ENCODE measurements at places on chromosomes 2 and 18.

DNA sequence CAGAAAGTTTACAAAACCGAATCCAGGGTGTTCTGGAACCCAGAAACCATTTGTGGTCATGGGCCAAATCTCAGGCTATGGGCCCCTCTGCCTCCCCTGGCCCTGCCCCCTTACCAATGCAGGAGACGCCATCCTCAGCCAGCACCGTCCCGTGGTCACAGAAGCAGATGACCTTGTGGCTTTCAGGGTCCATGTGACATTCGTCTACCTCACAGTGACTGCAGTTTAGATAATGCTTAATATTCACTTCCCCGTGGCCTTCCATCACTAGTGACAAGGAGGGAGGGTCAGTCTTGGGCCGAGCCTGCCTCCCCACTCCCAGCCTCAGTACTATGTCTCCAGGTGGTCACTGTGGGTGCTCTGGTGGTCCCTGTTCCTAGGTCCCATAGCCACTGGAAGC lies 111.6 kb downstream of the CLIP4 start:
- no peak for DNase-seq

DNA sequence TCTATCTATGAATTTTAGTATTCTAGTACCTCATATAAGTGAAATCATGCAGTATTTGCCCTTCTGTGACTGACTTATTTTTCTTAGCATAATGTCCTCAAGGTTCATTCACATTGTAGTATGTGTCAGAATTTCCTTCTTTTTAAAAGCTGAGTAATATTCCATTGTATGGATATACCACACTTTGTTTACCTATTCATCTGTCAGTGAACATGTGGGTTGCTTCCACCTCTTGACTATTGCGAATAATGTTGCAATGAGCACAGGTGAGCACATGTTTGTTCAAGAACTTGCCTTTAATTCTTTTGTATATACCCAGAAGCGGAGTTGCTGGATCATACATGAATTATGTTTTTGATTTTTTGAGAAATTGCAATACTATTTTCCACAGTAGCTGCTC lies 187.4 kb upstream of the RBMS1 start:
- DNase-seq = no peak

DNA sequence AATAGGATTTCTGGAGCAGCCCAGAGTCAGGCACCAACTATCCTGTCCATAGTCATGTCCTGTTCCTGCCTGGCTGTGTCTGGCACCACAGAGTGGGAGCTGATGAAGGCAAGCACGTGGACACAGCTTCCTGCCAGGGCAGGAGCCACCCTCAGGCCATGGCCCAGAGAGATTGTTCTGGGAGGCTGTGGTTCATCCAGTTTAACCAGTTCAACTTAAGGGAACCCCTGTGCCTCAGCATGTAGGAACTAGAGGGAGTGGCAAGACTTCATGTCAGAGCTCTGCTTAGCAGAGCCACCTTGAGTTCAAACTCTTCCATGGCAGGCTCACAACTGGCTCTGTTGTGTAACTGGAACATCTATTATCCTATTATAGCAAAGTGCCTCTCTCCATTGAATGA lies 73.2 kb upstream of the NCKAP5 start:
- DNase-seq = peak; percentile 50

GRCh38 chr18:65411061-65411460 lies 339.8 kb upstream of the CDH7 start:
- no peak for DNase-seq

GRCh38 chr2:201353116-201353515 lies 4.0 kb downstream of the FLACC1 start:
- no peak for DNase-seq

DNA sequence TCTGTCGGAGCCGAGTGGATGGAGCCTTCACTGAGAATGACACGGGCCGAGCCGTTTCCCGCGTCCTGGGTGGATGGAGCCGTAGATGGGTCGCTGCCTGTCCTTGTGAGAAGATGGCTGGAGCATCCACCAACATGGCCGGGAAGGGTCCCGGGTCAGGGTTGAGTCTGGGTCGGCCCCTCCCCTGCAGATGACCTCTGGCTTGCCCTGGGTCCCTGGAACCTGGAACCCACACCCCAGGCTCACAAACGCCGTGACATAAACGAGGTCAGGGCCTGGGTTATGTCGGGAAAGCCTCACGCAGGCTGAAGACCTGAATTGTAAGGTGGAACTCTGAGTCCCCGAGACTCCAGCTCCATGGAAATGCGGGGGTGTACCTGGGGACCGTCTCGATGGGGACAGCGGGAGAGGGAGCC lies 94.9 kb downstream of the NFATC1 start:
- no peak for DNase-seq

- peak; percentile 60 for DNase-seq
Measured at GRCh38 chr2:147632198-147632597, 212.6 kb upstream of the ACVR2A start.

GRCh38 chr18:25081001-25081400 lies 271.0 kb downstream of the ZNF521 start:
- DNase-seq = no peak

GRCh38 chr2:153074207-153074606 lies 355.8 kb downstream of the ARL6IP6 start:
- DNase-seq = peak; percentile 59

GRCh38 chr2:176885001-176885643 lies 327.5 kb upstream of the HNRNPA3 start:
- no peak for DNase-seq

DNA sequence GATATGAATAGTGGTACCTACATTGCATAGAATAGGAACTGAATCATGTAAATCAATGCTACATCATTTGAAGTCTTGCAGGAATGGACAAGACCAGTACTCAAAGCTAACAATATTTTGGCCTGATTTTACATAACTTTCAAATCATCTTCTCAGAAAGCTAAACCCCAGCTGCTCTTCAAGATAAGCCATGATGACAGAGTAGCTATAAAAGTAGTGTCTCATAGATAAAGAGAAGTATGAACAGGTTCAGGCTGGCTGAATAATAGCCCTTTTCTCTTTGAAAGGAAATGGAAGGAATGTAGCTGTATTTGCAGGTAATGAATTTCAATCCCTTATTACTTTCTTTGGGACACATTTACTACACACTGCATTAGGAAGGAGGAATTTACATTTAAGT lies 28.2 kb downstream of the TSPYL6 start:
- DNase-seq = no peak

- peak; percentile 97 for DNase-seq
Measured at GRCh38 chr2:36438449-36438977, 82.9 kb downstream of the CRIM1 start.

DNA sequence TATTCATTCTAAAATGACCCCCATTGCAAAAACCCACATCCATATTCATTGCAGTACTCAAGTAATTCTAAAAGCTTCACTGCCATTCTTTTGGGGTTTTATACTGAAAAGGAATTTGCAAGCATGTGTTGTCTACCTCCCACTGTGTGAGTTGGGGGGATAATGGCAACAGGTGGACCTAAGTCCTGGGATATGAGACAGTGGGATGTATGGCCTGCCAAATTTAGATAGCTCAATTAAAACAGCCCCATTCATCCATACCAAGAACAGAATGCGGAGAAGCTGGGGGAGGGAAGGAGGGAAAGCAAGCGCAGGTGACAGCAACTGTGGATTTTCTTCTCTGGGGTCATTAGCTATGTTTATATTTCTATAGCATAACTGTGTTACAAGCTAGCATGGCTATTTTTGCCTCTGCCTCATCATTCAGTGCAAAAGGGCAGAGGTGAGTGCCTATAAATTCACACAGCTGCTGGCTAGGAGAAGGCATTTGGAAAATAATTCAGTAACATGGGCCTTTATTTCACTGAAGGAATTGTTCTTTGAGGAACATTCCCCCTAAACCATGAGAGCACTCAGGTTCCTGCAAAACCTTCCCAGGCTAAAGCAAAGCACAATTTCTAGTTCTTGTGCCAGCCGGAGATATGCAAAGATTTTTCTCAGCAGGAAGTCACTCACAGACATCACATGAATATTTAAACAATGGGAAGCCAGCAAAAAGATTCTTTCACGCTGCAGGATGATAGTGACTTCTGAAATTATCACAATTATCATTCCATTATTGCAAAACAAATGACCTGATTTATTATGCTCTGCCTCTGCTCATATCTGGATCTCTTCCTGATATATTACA lies 393.9 kb upstream of the ACVR2A start:
- no peak for DNase-seq

GRCh38 chr2:147331790-147332419 lies 512.9 kb upstream of the ACVR2A start:
- peak; percentile 22 for DNase-seq

DNA sequence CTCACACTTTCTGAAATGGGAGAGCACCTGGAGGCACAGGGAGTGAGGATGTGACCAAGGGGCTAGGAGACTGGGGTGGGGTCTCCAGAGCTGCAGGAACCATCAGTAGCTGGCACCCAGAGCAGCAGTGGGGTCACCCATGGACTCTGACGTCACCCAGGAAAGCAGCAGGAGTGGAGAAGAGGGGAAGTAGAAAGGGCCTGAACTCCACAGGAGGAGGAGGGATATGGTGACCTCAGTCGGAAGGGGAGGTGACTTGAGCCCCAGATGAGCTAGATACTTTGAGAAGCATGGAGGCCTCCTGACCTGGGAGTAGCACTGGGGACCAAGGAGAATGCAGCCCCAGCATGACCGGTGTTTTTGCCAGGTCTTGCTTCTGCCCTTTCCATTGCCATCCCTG lies 8.8 kb downstream of the NMUR1 start:
- no peak for DNase-seq

GRCh38 chr2:47631306-47631705 lies 151.6 kb upstream of the MSH6 start:
- DNase-seq = peak; percentile 15

DNA sequence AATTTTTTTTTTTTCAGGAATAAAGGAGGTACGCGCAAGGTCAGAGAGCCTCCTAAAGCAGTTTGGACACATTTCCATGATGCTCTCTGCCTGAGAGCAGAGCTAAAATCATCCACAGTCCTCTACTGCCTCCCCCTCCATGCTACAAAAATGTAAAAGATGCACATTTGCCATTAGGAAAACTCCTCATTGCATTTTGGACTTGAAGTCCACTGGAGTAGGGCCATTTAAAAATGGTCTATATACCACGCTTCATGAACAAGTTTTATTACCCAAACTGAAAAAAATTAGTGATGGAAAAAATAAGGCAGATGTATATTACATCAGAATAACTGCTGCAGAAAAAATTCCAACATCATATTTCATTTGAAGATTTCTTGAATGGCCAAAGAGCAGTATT lies 256.0 kb downstream of the AFF3 start:
- no peak for DNase-seq
